ENCODE measurements at places on chromosomes 11 and 22. TPM values are rescaled to one million over a fixed set of nuclear protein-coding genes. Genes with fewer than 3 reads are reported as not detected.

The HBG1 gene
- not detected for total RNA-seq

The C1QTNF4 gene
- not detected for total RNA-seq

DNA sequence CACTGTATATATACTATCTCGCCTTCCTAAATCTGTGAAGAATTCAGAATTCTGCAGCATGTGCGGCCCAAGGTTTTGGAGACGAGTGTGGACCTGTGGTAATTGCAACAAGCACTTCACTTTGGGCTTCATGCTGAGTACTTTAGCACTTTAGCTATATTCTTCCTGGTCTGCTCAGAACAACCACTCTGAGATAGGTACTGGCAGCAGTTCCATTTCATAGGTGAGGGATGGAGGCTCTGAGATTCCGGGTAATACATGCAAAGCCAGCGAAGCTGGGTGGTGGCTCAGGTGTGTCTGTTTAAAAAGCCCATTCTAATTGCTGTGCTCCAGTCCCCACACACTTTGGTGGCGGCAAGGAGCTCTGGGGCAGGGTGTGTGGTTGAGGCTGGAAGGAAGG, 6.4 kb downstream of the ELF5 start:
- no peak for DNase-seq

GRCh38 chr11:47111318-47111804, 65.3 kb downstream of the ARFGAP2 start:
- DNase-seq: peak; percentile 15

- no peak for DNase-seq
These were observed 55.6 kb downstream of the WT1 start for GRCh38 chr11:32379719-32380118.

DNA sequence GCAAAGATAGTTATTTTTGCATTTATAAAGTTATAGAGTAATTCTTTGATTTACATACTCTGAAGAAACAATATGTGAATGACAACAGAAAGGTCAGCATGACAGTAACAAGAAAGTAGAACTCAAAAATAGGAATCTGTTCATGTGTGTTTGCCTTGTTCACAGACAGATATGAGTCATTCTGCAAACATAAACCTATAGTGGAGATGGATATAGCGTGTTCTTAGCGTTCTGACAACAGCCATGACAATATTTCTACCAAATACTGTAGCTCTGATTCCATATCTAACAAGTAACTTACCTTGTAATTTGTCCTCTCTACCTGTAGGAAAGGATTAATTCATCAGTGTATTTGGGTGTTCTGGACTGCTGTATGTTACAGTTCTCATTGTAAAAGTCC, 208.5 kb upstream of the MTMR2 start:
- no peak for DNase-seq

All from renal cortical epithelial cell (primary cell).